NCI-H187 treated with DMSO at 0.1 percent for 48 hours (cell line): ENCODE measurements at places on chromosomes 11 and 22.

DNA sequence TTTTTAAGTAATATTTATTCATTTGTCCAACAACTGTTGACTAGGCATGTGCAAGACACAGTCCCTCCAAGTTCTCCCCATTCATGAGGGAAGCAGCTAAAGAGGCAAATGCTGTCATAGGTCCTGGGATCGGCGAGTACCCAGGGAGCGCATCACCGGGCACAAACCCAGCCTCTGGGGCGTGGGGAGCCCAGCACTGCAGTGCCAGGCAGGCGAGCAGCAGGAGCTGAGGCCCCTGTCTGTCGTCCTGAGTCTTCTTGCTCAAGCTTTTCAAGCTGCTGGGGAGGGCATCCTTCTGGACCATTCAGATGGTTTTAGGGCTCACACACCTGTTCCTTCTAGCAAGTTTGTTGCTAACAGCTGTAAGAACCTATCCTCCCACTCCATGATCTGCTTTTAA is 62.1 kb downstream of the PPFIA1 start:
- DNase-seq: no peak

- no peak for DNase-seq
These were observed 3.7 kb upstream of the SIK2 start for GRCh38 chr11:111598559-111598958.

DNA sequence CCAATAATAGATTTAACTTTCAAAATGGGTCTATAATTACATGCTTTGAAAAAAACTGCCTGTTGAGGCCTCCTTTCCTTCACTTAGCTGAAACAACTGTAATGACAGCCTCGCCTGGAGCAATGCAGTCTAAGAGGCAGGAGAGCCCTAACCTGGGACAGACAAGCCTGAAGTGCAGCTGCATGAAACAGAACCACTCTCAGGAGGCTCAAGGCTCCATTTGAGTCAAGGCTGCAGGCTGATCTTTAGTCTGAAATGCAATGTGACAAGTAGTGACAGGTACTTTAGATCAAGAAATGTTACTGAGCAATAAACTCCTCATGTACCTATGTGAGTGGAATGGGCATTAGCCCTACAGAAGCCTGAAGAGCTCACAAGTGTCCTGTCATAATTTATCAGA is 414.0 kb upstream of the LUZP2 start:
- peak; percentile 42 for DNase-seq

GRCh38 chr22:43566021-43566420 is 154.2 kb downstream of the MPPED1 start:
- DNase-seq: no peak

GRCh38 chr22:37623075-37624016 is 14.7 kb downstream of the GGA1 start:
- DNase-seq: no peak

DNA sequence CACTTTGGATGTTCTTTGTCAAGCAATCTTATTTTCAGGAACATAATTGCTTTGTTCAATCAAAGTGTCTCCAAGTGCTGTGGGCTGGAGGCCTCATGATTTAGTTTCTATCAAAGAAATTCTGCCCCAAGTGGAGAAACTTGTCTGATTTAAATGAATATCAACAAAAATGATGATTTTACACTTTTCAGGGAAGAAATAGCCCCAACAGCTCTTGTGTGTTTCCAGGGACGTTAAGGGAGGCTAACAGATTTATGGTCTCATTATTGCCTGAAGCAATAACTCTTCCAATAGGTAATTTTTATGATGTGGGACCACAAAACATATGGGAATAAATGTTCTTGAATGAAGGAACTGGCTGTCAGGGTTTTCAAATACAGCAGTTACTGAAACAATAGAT is 699.1 kb downstream of the FAM181B start:
- no peak for DNase-seq

DNA sequence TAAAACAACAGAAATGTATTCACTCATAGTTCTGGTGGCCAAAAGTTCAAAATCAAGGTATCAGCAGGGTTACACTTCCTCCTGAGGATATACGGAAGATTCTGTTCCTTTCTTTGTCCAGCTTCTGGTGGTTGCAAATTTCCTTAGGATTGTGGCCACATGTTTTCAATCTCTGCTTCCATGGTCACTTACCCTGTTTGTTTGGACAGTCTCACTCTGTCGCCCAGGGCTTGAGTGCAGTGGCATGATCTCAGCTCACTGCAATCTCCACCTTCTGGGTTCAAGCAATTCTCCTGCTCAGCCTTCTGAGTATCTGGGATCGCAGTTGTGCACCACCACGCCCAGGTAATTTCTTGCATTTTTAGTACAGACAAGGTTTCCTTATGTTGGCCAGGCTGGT is 534.3 kb downstream of the KCNA4 start:
- DNase-seq: no peak

- DNase-seq: no peak
These were observed 48.6 kb downstream of the FLRT1 start for GRCh38 chr11:64084146-64084950.

GRCh38 chr22:49094151-49094550 is 733.5 kb downstream of the BRD1 start:
- DNase-seq: no peak

DNA sequence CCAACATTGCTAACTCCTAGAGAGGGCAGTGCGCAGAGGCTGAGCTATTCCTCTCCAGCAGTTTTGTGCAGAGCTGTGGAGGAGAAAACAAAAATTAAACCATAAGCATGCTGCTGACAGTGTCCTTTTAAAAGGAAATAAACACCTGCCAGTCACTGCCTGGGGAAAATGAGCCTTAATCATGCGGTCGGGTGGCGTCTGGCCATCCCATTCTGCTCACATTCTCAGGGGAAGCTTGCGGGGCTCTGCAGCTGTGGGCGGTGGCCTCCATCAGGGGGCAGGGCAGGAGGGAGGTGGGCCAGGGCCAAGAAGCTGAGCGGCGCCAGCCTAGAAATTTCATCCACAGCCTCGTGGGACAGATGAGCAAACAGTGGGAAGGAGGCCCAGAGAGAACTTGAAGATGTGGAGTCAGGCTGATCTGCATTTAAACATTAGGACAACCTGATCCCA is 71.0 kb upstream of the TP53I11 start:
- no peak for DNase-seq

- no peak for DNase-seq
These were observed 29.5 kb downstream of the TIMP3 start for GRCh38 chr22:32830957-32831356.

GRCh38 chr11:72589802-72590761 is 84.1 kb downstream of the PDE2A start:
- DNase-seq: no peak

- no peak for DNase-seq
These were observed 40.0 kb downstream of the TECTA start for GRCh38 chr11:121141066-121141465.
